ENCODE measurements at places on chromosomes 11 and 22. TPM values are rescaled to one million over a fixed set of nuclear protein-coding genes. Genes with fewer than 3 reads are reported as not detected.

DNA sequence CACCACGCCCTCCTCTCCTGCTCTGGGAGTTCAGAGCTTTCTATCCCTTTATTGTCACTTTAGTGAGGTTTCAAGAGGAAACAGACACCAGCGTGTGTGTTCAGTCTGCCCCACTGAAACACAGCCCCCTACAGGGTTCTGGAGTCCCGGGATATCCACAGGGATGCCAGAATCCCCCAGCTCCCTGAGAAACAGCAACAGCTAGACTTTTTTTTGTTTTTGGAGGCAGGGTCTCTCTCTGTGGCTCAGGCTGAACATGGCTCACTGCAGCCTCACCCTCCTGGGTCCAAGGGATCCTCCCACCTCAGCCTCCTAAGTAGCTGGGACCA lies 10.4 kb downstream of the SULT4A1 start:
- H3K27me3 ChIP-seq, result peaks cover 5% of the 10 kb centered on the region
- H3K27ac ChIP-seq, result no peak overlapping the region
- H3K36me3 ChIP-seq, result no peaks in the 10 kb centered on the region
- H3K4me3 ChIP-seq, result no peak overlapping the region
- H3K4me1 ChIP-seq, result no peaks in the 10 kb centered on the region

DNA sequence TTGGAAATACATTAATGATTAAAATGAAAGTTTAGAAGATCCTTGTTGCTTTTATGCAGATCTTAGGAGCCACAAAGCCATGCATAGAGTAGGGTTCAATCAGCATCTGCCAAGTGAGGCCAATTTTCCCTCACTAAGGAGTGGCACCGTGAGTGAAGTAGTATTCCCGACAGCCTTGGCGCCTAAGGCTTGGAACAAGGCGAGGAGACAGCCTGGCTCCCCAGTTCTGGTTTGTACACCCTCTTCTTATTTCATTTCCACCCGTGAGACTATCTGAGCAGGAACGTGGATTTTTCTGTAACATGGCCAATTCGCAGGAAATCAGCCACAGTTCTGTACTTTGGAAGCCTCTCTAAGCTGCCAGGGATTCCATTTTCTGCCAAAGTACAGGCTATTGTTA lies 22.6 kb downstream of the FADS2 start:
- H3K4me3 ChIP-seq, result no peak overlapping the region
- no peak overlapping the region for H3K27ac ChIP-seq
- DNase-seq, result no peak
- no peaks in the 10 kb centered on the region for H3K27me3 ChIP-seq
- peaks cover 46% of the 10 kb centered on the region for H3K36me3 ChIP-seq

GRCh38 chr11:45872651-45873356 lies 12.6 kb upstream of the MAPK8IP1 start:
- H3K36me3 ChIP-seq, result peaks cover 42% of the 10 kb centered on the region
- peak; percentile 46 for DNase-seq
- H3K27me3 ChIP-seq, result no peaks in the 10 kb centered on the region

DNA sequence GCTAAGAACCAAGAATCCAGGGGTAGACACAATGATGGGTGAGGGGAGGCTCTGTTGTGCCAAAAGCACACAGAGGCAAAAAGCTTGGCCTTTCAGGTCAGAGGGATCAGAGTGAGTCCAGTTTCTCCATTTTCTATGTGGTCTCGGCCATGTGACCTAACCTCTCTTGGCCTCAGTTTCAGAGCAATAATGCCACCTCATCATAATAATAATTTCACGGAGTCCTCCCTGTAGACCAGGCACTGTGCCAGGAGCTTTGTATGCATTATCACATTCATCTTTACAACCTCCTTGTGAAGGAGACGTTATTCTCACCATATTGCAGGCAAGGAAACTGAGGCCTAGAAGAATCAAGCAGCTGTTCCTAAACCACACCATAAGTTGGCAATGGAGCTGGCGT lies 120.2 kb downstream of the WT1 start:
- peaks cover 7% of the 10 kb centered on the region for H3K4me1 ChIP-seq
- H3K27me3 ChIP-seq, result peaks cover 5% of the 10 kb centered on the region
- no peak for DNase-seq
- no peak overlapping the region for H3K4me3 ChIP-seq
- no peak overlapping the region for H3K27ac ChIP-seq
- no peaks in the 10 kb centered on the region for H3K36me3 ChIP-seq

- no peak overlapping the region for H3K27ac ChIP-seq
- peak; percentile 84 for DNase-seq
- no peak overlapping the region for H3K4me3 ChIP-seq
- no peaks in the 10 kb centered on the region for H3K4me1 ChIP-seq
- H3K36me3 ChIP-seq, result no peaks in the 10 kb centered on the region
These were observed 19.3 kb upstream of the FXYD2 start for GRCh38 chr11:117843666-117844484.

- H3K27ac ChIP-seq, result no peak overlapping the region
- no peak for DNase-seq
- H3K4me3 ChIP-seq, result no peak overlapping the region
- H3K4me1 ChIP-seq, result no peaks in the 10 kb centered on the region
These were observed 176.7 kb upstream of the NCAM1 start for GRCh38 chr11:112784323-112785073.

GRCh38 chr11:65292890-65293289 lies 21.8 kb upstream of the CDC42EP2 start:
- H3K36me3 ChIP-seq, result peaks cover 61% of the 10 kb centered on the region
- no peaks in the 10 kb centered on the region for H3K27me3 ChIP-seq
- no peak overlapping the region for H3K4me3 ChIP-seq
- DNase-seq, result no peak
- peaks cover 3% of the 10 kb centered on the region for H3K4me1 ChIP-seq
- H3K27ac ChIP-seq, result no peak overlapping the region

ACR gene
- not detected for total RNA-seq
